Stomach (tissue), 19 donors: ENCODE measurements at places on chromosomes 2 and 18.

- no peak for DNase-seq
Observed at GRCh38 chr2:8204711-8205110, 477.1 kb upstream of the ID2 start.

DNA sequence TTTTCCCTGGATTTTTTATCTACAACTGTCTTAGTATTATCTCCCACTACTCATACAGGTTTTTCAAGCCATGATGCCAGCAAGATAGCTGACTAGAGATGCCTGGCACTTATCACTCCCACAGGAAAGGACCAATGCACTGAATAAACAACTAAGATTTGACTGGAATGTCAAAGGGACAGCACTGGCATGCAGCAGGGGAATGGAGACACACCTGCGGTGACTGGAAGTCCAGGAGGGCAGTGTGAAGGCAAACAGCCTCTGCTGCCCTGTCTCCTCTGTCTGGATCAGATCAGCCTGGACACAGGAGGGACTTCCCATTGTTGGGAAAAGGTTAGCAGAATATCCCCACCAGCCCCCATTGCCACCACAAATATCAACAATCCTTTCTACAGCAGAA lies 85.1 kb downstream of the TMEM237 start:
- no peak for DNase-seq

DNA sequence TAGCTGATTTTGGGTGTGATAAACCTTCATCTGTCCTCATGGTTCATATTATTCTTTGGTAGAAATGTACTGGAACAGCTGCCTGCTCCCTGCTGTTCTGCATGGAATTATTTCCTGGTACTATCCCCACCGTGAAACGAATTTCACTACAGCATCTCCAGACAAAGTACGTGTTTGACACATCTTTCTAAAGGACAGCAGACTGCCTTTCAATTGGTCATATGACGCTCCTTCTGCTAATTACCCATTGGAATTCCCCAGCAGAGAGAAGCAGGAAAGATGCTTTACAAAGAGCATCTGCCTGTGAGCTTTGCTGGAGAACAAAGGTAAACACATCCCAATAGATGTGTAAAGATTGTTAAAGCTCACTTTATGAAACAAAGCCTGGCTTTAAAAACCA lies 4.4 kb upstream of the RFX8 start:
- no peak for DNase-seq

DNA sequence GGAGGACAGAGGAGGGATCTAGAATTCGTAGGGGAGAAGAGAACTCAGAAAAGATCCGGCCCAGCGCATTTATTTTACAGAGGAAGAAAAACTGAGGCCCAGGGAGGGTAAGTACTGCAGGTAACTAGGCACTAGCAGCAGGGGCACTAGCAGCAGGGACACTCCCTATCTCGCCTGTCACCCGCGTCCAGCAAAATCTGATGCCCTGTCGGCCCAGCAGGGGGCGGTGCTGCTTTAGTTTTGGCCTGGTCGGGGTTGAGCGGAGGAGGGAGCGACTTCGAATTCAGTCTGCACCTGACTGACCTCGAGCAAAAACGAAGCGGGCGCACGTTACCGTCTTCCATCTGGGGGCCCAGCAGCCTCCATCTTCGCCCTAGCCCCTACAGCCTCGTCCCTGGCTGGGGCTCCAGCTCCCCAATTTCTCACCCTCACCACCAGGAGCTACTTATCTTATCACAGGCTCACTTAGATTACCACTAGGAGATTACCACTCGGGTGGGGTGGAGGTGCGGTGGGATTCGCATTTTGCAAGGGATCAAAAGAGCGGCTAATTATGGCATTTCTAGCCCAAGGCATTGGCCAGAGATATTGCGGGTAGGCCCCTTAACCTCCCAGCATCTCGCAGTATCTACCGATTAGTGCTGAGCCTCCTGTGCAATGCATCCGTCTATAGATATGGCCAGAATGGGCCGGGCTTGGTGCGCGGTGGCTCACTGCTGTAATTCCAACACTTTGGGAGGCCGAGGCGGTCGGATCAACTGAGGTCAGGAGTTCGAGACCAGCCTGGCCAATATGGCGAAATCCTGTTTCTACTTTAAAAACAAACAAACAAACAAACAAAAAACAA lies 17.8 kb upstream of the CD8A start:
- peak; percentile 95 for DNase-seq
